ENCODE measurements at places on chromosomes 4 and X.

DNA sequence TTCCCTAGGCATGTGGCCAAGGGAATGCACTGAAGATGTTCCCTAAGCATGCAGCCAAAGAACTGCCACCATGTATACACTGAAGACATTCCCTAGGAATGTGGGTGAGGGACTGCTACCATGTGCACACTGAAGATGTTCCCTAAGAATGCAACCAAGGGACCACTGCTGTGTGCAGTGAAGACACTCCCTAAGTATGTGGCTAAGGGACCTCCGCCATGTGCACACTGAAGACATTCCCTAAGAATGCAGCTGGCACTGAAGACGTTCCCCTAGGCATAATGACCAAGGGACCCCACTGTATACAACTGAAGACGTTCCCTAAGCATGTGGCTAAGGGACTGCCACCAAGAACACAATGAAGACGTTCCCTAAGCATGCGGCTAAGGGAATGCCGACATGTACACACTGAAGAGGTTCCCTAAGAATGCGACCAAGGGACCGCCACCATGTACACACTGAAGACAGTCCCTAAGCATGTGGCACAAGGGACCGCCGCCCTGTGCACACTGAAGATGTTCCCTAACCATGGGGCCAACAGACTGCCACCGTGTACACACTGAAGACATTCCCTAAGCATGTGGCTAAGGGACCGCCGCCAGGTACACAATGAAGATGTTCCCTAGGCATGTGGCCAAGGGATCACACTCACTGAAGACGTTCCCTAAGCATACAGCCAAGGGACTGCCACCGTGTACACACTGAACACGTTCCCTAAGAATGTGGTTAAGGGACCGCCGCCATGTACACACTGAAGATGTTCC, 25.6 kb downstream of the DHRSX start:
- DNase-seq, result no peak

DNA sequence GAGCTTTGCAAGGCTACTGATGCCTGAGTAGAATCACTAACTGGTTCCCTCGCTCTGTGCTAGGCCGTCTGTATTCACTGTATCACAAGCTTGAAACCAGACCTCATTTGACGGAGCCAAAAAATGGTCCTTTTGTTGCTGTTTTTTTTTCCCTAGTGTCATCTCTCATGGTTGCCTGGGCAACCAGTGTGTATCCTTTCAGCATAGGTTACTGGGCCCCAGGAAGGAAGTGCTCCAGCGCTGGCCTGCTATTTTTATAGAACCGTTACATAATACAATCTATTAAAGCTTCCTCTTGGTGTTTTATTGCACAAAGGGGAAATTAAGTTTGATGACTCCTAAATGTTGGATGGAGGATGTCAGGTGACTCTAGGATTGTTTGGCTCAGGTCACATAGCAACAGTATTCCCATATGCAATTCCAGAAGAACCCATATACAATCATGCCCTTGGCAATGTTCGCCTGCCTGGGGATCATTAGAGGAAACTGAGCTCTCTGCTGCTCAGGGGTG, 220.4 kb downstream of the SPRY1 start:
- peak; percentile 4 for DNase-seq

- no peak for DNase-seq
Measured at GRCh38 chr4:139085141-139085540, 69.6 kb downstream of the NOCT start.

DNA sequence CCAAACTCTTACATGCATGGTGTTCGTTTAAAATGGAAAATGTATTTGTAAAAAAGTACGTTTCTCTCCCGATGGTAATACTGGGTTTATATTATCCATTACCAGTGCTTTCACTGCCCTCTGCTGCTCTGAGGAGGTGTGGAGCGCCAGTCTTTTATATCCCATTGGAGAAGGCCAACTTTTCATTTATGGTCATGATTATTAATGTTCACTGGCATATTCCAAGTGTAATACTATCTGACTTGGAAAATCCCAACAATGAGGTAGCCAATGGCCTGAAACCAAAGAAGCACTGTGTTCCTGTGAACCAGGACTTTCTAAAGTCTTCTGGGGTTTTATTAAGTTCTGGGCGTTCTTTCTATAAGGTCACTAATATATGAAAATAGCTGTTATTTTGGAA, 80.7 kb downstream of the SYNPO2 start:
- no peak for DNase-seq

GRCh38 chrX:68498044-68498507, 775 bp upstream of the YIPF6 start:
- DNase-seq, result peak; percentile 30

DNA sequence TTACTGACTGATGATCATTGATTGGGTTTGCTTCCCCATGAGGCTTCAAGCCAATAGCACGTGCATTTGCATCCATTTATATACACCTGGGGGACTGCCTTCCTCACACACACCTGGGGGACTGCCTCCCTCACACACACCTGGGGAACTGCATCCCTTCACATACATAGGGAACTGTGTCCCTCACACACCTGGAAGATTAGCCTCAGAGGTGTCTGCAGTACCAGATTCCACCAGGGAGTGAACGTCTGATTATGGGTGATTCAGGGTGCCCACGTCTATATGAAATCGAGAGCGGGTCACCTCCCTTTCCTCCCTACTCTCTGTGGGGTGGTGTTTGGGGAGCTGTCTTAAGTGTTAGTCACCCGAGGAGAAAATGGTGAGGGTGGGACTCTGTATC, 16.9 kb downstream of the CD99 start:
- no peak for DNase-seq

DNA sequence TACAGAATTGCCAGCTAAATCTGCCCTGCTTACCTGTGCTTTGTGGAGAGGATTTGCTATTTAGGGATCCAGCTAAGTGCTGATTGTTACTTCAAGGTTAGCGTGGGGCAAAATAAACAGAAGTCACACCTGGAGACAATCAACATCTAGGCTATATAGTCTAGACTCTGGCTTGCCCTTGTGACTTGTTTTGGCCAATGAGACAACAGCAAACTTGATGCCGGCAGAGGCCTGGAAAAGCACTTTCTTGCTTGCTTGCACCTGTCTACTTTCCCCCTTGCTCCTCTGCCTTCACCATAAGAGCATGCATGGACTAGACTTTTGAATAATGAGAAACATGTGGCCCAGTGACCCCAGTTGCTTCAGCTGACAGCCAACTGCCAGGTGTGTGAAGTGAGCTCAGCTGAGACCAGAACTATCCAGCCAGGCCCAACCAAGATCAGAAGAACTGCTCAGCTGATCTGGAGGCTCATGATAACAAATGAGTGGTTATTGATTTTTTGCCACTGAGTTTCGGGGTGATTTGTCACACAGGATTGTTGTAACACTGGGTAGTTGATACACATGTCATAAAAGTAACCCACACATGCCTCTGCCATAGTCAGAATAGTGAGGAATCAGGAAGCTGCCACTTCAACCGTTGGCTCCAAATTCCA, 164.4 kb downstream of the RBMX2 start:
- DNase-seq, result no peak

- DNase-seq, result no peak
Measured at GRCh38 chr4:120622601-120623000, 299.9 kb downstream of the PRDM5 start.

- DNase-seq, result no peak
Measured at GRCh38 chrX:150935467-150935866, 37.0 kb upstream of the CD99L2 start.

DNA sequence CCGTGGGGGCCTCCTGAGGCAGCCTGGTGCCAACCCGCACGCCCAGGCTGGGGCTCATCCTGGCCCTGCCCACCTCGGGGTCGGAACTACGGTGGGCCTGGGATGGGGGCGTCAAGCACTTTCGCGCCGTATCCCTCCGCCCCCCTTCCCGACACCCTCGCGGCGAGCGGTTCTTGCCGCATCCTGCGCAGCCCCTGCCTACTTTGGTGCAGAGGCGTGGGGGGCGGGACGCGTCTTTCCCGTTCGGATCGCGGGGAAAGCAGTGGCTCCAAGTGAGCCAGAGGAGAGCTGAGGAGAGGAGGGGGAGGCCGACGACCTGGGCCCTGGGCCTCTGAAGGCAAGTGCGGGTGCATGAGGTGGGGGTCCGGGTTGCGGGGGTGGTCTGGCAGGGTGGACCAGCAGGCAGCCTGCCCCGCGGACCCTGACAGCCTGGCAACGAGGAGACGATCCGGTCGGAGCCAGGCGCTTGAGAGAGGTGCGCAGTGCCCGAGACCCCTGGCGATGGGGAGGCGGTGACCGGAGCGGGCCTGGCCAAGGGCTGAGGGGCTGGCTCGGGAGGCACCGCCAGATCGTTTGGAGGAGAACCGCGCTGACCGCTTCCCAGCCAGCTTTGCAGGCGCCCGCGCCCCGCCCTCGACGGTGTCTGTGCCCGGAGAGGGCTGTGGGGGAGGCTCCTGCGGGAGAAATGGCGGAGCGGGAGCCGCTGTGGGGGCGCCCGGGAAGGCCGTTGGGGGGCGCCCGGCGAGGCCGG, at the start of gene GPRASP2:
TSS of gene GPRASP2 (plus strand) at position 233 of the 751 bp plus-strand sequence. CDS start 2,422 bp downstream, outside the sequence.
- no peak for DNase-seq

- no peak for DNase-seq
Measured at GRCh38 chrX:54087661-54088060, 43.4 kb upstream of the PHF8 start.

GRCh38 chr4:109821185-109821584, 5.6 kb downstream of the GAR1 start:
- DNase-seq, result no peak

DNA sequence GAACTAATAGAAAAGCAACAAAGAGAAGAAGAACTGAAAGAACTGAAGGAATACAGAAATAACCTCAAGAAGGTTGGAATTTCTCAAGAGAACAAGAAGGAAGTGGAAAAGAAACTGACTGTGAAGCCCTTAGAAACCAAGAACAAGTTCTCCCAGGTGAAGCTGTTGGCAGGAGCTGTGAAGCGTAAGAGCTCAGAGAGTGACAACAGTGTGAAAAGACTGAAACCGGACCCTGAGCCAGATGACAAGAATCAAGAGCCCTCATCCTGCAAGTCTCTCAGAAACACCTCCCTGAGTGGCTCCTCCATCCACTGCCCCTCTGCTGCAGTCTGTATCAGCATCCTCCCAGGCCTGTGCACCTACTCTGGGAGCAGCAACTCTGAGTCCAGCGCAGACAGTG, 8.4 kb upstream of the FHDC1 start:
- DNase-seq, result no peak

GRCh38 chr4:185542626-185543315, 7.5 kb upstream of the PDLIM3 start:
- DNase-seq, result no peak

DNA sequence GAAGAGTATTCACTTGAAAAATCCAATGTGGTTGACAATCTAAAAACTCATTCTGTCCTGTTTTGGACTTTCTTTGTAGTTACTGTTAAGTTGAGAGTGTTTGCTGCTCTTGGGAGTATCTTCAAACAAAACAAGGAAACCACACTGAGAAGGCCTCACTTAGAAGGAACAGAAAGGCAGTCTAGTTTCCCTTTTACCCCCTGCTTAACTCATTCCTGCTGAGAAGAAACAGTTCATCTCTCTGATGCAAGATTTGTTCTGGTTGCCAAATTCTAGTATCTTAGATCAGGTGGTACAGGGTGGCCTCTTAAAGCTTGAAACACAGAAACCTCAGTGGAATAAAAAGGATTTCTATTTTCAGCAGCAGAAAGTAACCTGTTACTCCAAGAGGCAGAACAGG, 41.4 kb downstream of the GUCY2F start:
- no peak for DNase-seq

DNA sequence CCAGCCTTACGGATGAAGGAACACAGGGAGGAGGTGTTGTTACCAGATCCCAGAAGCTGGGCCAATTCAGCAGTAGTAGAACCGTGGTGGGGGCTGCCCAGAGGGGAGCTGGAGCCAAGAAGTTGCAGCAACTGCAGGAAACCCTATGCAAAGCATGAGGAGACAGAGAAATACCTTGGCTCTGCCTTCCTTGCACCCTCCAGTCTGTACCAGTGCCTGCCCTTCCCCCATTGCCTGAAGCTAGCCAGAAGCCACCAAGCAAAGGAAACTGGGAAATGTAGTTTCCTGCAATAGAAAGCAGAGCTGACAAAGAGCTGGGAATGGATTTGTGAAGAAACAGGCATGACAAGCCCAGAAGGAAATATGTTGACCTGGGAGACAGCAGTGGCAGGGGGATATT, 108.7 kb upstream of the FUNDC1 start:
- no peak for DNase-seq

DNA sequence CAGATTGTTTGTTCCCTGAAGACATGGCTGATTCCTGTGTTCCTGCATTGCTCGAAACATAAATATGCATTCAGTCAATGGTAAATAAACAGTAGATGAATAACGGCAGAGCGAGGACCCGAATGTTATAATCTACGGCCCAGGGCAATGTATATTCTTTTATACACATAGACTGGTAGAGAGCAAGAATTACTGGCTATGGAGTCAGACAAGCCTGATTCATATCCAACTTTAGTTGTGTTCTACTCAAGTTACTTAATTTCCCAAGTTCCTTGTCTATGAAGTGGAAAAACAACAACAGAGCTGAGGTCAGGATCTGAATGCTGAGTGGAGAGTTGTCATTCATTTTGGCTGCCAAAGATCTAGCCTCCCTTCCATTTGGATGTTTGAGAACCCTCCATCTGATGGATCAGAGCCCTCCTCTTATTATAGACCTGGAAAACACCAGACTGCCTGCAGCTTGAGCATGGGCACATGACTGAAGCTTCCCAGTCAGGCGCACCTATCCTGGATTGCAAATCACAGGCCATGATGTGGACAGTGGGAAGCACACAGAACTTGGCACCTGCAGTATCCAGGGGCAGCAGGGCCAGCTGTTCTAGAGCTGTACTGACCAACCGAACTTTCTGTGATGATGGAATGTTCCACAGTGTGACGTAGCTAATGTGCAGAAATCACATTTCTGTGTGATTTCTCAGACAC, 80.1 kb downstream of the FAM184B start:
- no peak for DNase-seq

DNA sequence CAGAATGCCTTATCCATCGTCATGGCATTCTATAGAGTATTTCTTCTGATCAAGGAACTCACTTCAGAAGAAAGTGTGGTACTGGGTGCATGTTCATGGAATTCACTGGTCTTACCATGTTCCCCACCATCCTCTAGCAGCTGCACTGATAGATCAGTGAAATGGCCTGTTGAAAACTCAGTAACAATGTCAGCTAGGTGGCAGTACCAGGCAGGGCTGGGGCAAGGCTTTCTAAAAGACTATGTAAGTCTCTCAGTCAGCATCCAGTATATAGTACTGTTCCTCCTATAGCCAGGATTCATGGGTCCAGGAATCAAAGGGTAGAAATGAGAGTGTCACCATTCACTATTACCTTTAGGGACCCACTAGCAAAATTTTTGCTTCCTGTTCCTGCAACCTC, 15.8 kb upstream of the LDB2 start:
- no peak for DNase-seq

- no peak for DNase-seq
Measured at GRCh38 chrX:130637591-130637990, 235.8 kb downstream of the RBMX2 start.

Data from CD4-positive, alpha-beta T cell (primary cell).